ENCODE measurements at places on chromosomes 2 and 18.

GRCh38 chr2:110837446-110838409, 105.4 kb downstream of the ACOXL start:
- no peak for DNase-seq

DNA sequence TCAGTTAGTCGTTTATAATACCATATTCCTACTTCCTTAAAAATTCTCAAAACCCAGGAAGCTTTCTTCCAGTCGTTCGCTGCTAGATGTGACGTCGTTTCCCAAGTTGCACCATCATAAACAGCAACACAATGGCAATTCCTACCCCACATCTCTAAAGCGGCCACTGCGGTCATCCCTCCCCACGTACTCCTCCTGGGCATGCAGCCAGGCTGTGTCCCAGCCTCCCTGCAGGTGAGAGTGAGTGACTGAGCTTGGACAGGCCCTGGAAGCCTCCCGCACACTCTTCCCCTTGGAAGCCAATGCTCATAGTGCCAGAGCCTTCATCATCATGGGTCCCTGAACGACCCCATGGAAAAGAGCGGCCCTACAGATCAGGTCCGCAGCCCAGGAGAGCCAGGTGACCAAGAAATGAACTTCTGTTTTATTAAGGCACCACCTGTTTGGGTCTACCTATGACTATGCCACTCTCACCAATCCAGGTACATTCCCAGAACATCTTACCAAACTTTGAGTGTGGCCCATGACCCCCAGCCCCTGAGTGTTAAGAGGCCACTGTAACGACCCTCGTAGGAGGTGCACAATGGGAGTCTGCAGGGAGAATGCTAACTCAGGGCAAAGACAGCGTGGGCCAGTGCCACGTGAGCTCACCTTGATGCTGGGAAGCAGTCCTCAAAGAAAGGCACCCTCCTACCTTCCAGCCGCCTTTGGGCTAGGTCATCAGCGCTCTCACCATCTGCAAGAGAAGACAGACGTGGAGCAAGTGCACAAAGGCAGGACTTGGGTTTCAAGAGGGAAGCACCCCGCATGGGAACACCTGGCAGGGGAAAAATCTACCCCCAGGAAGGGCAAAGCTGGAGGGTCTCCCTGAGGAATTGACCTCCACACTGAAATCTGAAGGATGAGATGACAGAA, 74.7 kb upstream of the RAB6C start:
- no peak for DNase-seq

GRCh38 chr18:37547196-37547827, 18.3 kb downstream of the CELF4 start:
- DNase-seq: no peak

DNA sequence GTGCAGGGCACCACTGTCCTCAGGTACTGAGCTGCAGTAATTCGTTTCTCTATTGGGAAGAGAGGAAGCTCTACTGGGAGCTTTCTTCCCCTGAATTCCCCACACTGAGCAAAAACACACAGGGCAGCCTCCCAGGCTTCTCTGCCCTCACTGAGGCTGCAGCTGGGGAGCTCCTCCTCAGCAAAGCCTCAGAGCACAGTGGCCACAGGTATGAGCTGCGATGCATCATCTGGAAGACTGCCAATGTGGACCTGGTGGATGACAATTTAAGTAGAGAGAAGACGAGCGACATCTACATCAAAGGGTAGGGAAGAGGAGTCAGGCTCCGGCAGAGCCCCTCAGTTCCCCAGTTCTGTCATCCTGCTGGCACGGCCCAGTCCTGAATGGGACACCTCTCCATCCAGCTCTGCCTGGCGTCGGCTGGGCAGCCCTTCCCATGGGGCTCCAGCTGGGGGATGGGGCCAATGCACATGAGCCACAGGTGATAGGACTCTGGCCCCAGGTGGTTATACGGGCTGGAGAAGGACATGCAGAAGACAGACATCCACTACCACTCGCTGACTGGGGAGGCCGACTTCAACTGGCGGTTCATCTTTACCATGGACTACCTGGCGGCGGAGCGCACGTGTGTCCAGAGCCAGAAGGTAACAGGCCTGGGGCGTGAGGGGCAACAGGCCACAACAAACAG, 37.6 kb downstream of the LMAN2L start:
- no peak for DNase-seq

DNA sequence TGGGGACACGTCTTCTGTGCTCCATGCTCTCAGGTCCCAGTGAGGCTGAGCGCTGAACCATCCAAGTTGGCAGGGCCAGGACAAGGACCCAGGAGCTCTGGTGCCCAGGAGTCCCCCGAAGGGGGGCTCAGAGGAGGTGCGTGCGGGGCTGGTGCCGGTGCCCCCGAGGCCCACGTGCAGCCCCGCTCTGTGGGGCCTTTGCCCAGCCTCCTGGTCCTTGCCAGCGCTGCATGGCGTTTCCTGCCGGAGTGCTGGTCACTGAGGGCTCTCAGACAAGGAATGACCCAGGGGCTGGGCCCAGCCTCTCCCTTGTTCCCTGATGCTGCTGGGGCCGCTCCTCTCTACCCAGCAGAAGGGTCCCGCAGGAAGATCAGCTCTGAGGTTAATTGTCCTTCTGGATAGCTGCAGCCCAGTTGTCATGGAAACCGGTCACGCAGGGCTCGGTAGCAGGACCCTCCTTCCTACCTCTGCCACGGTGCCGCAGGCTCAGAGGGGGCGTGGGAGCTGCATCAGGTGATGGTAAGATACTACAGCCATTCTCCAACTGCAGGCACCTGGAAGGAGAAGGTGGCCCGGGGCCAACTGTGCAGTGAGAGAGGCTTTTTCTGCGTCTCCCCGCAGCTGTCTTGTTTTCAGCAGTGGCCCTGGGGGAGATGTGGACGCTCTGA, 64.5 kb downstream of the RRM2 start:
- DNase-seq: no peak

- DNase-seq: no peak
These were observed 71.2 kb upstream of the CCBE1 start for GRCh38 chr18:59768409-59768808.

DNA sequence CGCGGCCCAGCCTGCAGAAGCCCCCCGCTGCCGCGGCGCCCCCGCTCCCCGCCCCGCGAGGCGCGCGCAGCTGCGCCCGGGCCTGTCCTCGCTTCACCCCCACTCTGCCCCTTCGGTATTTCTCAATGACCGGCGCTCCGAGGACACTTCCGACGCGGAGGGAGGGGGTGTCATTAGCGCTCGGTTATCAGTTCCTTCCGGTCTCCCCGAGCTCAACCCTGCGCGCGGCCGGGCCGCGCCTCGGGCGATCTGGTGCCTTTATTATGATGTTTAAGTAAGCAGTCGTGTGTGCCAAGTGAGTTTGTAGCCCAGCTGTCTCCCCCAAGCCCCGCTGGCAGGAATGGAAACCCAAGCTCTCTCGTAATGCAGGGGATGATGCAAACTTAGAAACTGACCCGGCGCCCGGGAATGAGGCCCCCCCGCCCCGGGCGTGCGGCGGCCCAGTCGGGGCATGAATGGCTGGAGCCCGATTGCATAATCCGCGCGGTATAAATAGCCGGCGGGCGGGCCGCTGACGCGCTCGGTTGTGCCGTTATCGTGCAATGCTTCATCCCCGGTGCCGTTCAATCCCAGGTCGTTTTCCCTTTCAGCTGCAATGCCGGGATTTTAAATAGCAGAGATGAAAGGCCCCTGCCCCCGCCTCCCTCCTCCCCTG, 3.9 kb upstream of the SPRED2 start:
- peak; percentile 25 for DNase-seq

GRCh38 chr2:127479219-127479825, 47.0 kb downstream of the IWS1 start:
- peak; percentile 24 for DNase-seq

DNA sequence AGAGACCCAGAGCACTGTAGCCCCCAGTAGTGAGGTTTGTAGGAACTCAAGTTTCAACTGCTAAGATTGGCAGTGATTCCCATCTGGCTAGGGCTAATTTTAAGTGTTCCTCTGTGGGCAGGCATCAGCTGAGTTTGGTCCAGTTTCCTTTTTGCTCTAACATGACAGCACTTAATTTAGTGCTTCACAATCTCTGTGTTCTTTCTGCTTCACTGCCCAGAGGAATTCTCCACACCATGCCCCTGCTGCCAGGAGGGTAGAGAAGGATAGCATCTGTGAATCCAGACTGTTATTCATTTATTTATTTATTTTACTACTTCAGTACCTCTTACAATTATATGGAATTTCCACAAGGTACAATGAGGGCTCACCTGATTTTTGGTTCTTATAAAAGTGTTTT, 549.9 kb upstream of the FSIP2 start:
- no peak for DNase-seq

DNA sequence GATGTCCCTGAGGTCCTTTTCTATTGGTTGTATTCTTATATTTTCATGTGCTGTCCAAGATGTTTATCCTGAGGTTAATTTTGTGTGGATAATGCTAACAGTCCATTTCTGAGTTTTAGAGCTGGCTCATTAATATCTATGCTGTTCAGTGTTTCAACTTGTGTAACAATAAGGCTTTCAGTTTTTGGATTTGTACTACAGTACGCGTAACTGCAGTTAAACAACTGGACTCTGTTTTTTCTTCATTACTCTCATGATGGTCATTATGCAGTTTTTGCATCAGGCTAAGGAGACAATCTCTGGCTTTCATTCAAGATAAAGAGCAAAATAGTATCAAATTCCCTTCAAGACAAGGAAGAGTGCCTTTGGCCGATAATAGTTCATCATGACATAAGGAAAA, 1364.8 kb downstream of the DPP10 start:
- no peak for DNase-seq

GRCh38 chr2:102421890-102422759, 835 bp upstream of the IL18RAP start:
- DNase-seq: no peak

GRCh38 chr2:57894381-57894780, 152.2 kb upstream of the VRK2 start:
- no peak for DNase-seq

GRCh38 chr2:115303-115702, 69.0 kb upstream of the FAM110C start:
- no peak for DNase-seq

DNA sequence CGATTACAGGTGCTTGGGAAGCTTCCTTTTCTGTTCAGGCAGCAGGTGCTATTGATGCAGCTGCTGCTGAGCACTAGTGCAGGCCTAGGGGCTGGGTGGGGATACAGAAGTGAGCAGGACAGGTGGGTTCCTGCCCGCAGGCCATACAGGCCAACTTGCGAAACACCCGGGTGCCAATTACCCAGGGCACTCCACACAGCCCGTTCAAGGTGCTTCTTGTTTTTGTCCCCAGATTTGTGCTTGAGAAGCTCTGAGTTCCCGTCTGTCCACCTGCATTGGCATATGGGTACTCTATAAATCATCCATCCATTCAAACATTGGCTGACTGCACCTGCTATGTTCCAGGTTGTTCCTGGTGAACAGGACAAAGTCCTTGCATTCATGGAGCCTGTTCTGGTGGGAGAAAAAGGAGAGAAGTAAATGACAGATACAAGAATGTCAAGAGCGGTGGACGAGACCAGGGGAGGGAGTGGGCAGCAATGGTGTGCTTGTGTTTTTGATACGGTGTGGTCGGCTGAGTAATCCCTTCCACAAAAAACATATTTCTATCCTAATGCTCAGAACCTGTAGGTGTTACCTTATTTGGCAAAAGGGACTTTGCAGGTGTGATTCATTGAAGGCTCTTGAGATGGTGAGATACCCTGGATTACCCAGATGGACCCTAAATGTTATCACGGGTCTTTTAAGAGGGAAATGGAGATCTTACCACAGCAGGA, 31.4 kb downstream of the SH3BP4 start:
- peak; percentile 83 for DNase-seq

DNA sequence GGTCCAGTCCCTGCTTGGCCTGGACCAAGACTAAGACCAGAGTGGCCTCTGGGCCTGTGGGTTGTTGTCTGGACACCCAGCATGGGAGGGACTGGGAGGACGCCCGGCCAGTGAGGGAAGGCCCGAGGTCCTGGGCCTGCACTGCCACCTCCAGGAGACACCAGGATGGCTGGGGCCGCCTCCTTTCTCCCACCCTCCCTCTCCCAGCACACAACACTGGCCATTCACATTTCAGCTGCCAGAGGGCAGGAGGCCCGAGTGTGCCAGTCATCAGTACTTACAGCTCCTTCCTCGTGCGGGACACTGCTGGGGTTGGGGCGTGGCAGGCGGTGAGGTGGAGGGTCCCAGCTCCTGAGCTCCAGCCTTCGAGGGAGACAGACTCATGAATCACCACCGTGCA, 133.5 kb downstream of the ASB1 start:
- no peak for DNase-seq

DNA sequence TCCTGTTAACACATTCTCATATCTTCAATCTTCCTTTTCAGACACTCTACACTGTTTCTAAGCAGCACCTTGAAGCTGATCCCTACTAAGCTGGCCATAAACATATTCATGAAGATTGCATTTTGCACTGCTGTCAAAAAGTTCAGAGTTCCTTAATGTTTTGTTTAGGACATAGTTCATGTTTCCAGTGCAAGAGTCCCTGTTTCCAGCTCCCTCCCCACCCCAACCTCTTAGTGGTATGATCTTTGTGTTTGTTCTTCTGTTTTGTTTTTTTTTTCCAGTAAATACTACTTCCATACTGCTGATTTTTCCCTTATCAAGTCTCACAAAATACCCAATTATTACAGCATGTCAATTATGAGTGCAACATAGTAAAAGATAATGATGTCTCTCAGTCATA, 4.1 kb upstream of the SLC40A1 start:
- no peak for DNase-seq

GRCh38 chr18:4605212-4605611, 150.1 kb upstream of the DLGAP1 start:
- no peak for DNase-seq

GRCh38 chr2:33528441-33528950, 52.0 kb downstream of the RASGRP3 start:
- DNase-seq: no peak

DNA sequence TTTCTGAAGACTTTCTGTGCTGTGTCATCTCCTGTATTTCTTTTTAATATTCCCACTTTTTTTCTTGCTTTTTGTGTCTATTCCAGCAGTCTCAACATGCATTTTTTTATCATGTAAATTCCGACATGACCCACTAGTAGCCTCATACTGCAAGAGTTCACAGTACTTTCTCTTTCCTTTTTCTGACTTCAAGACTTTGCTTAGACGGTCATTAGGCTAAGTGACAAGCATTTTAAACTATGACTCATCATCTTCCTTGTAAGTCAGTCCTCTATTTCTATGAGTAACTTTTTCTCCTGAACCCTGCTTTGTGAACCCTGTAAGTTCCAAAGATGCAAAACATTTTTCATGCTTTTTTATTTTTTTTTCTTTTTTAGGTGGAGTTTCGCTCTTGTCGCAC, 381.2 kb downstream of the TXNL1 start:
- DNase-seq: no peak

DNA sequence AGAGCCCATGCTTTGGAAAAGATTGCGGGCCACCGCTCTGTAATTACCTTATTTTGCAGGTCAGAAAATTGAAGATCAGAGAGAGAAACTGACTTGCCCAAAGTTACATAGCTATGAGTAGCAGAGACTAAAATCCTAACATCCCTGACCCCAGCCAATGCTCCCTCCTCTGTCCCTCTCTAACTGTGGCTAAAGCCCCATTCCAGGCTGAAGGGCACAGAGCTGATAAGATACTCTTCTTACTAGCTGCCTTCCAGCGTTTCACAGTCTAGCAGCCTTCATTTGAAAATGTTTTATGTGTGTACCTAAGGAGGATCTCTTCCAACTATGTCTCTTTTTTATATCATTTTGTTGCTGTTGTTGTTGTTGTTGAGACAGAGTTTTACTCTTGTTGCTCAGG, 81.4 kb upstream of the LRATD1 start:
- no peak for DNase-seq

GRCh38 chr2:75920859-75921551, 210.3 kb upstream of the GCFC2 start:
- no peak for DNase-seq

- no peak for DNase-seq
These were observed 36.6 kb upstream of the AAK1 start for GRCh38 chr2:69680001-69680675.
